Activated naive CD4-positive, alpha-beta T cell treated with anti-CD3 and anti-CD28 coated beads for 36 hours (primary cell): ENCODE measurements at places on chromosomes 6 and 20.
A peak's percentile ranks its signal among the peaks of the same experiment; 100 is the strongest.

- DNase-seq = no peak
Measured at GRCh38 chr6:112149719-112150263, 62.4 kb downstream of the FAM229B start.

- DNase-seq = no peak
Measured at GRCh38 chr6:112760831-112761230, 413.7 kb downstream of the RFPL4B start.

GRCh38 chr6:121008553-121008952 is 325.7 kb downstream of the TBC1D32 start:
- no peak for DNase-seq

DNA sequence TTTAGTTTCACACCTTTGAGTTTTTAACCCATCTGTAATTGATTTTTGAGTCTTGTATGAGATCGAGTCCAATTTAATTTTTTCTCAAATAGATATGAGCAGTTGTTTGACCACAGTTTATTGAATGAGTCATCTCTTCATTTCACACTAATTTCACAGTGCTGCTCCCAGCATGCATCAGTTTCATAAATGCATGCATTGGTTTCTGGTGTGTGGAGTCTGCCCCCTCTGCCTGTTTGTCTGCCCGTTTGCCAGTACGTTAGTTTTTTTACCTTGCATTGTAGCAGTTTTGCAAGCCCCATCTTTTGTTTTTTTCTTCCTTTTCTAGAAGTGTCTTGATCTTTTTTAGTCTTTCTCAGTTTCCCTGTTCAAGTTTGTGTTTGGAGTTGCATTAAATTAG is 11.9 kb downstream of the SLX4IP start:
- DNase-seq = peak; percentile 76

DNA sequence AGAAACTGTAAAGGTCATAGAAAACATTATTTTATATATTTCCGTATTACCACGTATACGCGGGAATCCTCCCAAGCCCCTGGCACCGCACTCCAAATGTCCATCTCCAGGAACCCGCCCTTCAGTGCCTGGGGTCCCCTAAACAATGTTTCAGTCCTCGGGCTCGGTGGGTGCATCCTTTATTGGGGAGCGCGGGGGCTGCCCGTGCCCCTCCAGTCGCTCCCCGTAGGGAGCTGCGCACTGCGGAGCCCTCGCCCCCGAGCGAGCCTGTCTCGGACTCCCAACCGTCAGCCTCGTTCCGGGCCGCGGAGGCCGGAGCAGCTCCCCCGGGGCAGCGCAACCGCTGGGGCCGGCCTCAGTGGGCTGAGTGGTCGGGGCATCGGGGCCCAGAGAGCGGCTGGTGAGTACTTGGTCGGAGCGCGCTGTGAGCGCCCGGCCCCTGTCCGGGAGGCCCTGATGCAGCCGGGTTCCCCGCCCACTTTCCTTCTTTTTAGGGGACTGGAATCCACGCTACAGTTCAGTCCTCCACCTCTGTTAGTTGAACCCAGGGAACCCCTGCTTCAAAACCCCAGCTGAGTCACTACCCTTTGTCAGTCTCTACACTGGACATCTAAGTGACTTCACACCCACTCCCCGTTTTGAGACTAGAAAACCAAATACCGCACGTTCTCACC is at the start of gene DNAH8:
TSS of gene DNAH8 (plus strand) at position 296 of the 674 bp plus-strand sequence. CDS start 7,499 bp downstream, outside the sequence.
- DNase-seq = no peak

GRCh38 chr6:39530201-39530759 is 194.9 kb downstream of the KIF6 start:
- no peak for DNase-seq

- DNase-seq = no peak
Measured at GRCh38 chr6:89021629-89022028, 58.2 kb upstream of the RNGTT start.

- peak; percentile 19 for DNase-seq
Measured at GRCh38 chr6:10412461-10413261, 2.2 kb downstream of the TFAP2A start.

DNA sequence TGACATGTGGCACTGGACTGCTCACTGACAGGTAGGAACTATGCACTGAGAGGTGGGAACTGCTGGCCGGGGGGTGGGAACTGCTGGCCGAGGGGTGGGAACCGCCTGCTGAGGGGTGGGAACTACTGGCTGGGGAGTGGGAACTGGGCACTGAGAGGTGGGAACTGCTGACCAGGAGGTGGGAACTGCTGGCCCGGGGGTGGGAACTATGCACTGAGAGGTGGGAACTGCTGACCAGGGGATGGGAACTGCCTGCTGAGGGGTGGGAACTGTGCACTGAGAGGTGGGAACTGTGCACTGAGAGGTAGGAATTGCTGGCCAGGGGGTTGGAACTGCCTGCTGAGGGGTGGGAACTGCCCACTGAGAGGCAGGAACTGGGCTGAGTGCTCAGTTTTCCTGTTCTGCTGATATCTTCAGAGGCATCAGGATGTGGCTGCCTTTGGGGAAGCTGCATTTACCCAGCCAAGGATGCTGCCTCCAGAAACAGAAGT is 90.2 kb downstream of the THBS2 start:
- no peak for DNase-seq

DNA sequence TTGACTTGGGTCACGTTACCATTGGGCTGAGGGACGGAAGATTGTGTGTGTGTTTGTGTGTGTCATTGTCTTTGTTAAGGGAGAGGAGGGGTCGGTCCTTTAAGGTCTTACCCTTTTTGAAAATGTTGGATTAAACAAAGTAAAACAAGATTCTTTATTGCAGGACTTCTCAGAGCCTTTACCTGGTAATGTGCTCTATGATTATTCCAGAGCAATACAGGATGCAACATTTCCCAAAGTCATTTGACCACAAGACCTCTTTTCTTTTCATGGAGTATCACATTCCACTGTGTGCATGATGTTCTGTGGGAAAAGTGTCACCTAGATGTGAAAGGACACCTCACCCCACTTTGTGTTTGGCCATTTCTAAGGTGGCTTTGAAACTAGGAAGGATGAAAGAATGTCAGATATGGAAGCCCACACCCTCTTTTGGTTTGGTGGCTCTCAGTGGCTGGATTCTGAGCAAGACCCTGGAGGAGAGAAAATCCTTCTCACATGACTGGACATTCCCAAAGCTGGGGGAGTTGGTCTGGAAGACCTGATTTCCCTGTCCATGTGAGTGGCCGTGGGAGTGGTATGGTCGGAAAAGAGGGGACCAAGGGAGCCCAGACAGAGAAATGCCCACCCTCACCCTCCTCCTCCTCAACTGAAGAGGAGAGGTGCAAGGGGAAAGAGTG is 18.2 kb upstream of the ZNF831 start:
- DNase-seq = no peak

DNA sequence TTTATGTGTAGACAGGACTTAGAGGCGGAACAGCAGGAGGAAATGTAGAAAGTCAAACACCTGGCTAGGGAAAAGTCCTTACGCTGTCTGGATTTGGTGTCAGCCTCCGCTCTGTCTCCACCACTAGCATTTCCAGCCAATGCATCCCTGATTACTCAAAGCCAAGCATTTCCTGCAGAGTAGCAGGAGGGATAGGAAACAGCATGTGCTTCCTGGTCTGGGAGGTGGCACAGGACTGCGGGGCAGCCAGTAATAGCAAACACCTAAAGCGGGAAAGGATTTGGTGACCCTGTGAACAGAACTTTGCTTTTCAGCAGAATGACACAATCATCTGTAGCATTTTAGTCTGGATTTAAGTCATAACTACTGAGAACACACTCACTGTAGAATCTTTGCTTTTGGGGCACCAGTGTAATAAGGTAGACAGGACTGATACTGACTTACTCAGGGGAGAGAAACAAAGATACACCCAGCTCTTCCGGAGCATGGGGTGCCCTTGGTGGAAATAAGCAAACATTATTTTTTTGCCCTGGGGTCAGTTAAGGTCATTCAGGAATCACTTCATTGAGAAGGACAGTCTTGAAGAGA is 133.3 kb upstream of the AHI1 start:
- no peak for DNase-seq

DNA sequence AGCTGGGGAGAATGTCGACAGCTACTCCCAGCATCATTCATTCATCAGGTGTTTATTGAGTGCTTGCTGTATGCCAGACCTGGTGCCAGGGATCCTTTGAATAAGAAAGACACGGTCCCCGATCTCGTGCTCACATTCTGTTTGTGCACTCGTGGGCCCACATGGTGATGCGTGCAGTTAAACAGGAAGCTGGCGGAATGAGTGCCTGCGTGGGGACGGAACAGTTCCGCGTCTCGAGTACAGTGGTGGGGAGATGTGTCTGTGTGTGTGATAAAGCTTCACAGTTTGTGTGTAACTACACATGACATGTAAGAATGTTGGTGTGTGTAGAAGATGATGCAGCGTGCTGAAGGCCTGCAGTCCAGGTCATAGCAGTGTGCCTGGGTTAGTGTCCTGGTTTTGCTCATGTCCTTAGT is 6.5 kb downstream of the RBM38 start:
- peak; percentile 60 for DNase-seq

DNA sequence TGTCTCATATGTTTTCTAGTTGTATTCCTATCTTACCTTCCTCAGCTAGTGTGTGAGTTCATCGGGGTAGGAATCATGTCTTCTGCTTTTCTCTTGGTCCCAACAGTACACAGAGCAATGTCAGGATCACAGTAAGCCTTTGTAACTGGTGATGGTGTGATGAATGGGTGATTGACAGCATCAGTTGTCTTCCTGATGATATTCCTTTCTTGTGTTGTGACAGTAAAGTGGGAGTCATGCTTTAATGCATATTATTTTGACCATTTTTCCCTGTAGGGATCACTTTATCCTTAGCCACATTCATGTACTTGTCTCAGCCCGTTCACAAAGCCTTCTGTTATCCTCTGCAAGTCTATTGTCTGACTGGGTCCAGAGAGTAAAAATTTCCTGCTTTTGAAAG is 501.7 kb downstream of the UTRN start:
- no peak for DNase-seq

DNA sequence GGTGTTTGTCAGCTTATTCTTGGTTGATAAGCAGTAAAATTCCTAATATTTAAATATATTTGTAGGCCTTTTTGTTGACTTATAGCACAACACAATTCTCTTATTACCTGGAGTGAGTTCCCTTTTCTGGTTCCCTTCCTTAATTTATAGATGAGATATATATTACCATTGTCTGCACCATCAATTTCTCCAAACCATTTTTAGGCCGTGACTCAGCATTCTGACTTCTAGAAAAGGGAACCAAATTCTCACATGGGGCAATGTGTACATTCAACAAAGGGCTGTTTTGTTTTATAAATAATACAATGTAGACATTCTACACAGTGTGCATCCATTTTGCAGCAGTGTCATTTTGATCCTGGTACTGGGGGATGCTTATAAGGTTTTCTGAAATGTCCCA is 52.8 kb downstream of the NCOA7 start:
- DNase-seq = no peak

DNA sequence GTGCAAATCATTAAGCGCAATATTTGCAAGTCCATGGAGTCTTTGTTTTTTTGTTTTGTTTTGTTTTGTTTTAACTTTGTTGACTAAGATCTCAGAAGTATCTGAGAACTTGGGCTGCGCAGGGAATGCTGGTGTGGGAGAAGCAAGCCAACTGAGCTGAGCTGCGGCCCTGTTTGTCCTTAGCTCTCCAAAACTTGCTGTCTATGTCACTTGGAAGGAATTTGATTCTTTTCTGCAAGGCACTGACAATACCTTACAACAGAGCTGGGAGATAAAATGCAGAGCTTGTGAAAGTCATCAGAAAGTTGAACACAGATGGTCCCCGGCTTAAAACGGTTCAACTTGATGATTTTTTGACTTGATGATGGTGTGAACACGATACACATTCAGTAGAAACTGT is 5.4 kb downstream of the SLC22A23 start:
- no peak for DNase-seq

- peak; percentile 21 for DNase-seq
Measured at GRCh38 chr6:127119102-127120022, 891 bp downstream of the RSPO3 start.

DNA sequence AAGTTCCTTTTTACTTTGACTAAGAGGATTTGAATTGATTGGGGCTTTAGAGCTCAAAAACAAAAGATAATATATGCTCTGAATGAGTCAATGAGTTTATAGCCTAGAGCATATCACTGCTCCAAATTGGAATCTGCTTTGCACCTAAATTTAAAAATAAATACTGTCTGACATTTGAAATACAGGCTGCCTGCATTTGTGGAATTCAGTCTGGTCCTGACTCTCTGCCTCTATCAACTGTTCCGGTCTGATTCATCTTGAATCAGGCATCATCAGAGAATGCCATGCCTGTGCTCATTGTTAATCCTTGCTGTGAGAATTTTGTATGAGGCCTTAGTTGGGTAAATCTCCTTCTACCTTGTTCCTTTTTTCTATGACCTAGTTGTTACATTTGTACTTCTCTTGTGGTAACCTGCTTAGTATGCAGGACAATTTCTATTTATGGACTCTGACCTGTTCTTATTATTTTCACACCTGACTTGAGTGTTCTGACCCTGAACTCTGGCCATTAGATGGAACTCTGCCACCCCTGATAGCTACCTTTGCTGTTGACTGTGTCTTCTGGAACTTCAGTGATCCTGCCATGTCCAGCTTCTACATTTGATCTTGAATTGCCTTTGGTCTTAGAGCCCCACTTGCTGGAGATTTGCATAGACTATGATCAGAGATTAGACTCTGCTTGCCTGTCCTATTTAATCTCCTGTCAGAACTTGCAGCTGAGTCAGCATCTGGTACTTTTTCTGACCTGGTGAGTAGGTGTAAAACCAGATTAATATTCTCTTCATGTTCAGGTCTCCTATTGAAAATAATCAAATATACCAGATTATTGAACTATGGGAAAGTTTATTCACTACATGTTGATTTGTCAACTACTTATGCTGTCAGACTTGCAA is 442.7 kb upstream of the HS3ST5 start:
- DNase-seq = no peak

- DNase-seq = no peak
Measured at GRCh38 chr6:140355476-140355875, 981.0 kb upstream of the CITED2 start.

- DNase-seq = no peak
Measured at GRCh38 chr20:2806351-2806701, 5.9 kb upstream of the CPXM1 start.

- peak; percentile 87 for DNase-seq
Measured at GRCh38 chr6:6856538-6857523, 250.9 kb upstream of the RREB1 start.

DNA sequence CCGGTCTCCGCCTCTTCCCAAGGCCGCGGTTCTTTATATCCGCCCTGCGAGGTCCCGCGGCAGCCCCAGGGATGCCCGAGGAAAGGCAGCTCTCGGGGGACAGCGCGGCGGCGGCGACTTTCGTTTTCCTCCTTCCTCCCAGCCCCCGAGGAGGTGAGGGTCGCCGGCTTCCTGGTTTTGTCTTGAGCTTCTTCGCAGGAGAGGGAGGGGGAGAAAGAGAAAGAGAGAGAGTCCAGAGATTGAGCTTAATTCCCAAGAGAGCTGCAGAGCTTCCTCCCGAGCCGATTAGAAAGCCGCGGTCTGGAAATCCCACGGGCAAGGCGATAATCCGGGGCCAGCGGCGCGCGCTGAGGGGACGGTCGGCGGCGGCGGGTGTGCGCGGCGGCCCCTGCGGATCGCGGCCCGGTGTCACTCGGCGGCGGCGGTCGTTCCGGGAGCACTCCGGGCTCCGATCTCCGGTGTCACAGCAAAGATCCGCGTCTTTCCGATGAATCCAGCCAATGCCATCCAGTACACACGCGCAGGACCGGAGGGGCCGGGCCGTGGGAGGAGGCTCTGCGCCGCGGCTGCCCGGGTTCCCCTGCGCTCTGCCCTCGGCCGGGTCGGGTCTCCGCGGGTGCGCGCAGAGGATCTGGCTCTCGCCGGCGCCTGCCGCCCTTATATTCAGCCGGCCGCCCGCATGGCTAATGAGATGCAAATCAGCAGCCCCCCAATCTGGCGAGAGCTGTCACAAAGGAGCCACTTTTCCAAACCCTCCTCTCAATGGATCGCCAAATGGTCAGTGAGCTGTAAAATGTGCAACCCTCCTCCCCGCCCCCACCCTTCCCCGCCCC is at the start of gene DLL1:
TSS of gene DLL1 (minus strand) at position 783 of the 833 bp plus-strand sequence. CDS start 939 bp downstream, outside the sequence.
- peak; percentile 50 for DNase-seq

GRCh38 chr6:53241938-53242337 is 93.3 kb upstream of the GCM1 start:
- no peak for DNase-seq
